Frontal cortex (tissue), 4 donors: ENCODE measurements at places on chromosomes 11 and 22.
A peak's percentile ranks its signal among the peaks of the same experiment; 100 is the strongest.

DNA sequence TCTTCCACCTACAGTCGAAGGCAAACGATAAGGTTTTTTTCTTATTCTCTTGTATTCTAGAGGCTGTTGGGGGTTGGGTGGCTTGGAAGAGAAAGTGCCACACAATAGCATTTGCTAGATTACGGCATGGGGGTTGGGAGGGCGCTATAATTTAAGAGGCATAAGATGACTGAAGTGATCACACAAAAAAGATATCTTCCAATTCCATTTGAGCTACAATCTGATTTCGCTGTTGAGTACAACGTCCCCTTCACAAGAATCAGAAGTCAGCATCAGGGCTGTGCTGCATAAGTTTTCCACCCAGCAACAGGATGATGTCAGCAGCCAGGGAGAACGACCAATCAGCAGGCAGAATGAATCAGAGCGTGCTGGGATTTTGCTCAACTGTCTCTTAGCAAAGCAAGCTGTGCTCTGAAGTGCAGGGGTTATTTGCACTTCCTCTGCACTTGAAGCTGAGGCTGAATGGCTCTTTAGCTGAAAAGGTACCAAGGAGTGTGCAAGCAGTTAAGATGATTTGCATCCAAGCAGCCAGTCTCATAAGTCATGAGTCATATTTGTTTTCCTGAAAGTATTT is 23.2 kb upstream of the SESN3 start:
- peak; percentile 57 for DNase-seq

- no peak for DNase-seq
Observed at GRCh38 chr11:115502636-115503082, 1.6 kb downstream of the CADM1 start.

DNA sequence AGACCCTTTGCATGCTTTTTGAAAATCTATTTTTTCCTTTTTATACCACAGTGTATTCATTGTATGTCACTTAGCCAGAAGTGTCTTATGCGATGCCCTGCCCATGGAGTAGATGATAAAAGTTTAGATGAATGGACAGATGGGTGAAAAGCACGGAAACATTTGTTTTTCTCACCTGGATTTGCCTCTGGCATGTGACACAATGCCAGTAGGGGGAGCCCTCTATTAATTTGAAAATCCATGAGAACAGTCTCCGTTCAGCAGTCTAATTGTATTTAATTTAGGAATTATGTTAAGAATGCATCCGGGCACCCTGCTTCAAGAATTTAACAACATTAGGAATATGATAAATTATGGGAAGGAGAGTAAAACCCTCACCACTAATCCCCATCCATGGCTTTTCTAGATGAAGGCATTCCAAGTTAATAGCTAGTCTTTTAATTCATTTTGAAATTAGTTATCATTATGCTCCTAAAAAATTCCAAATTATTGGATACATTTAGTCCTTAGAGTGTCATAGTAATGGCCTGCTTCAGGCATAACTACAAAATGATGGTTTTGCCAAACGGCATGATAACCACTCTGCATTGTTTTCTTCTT is 55.3 kb upstream of the ALKBH3 start:
- peak; percentile 6 for DNase-seq

DNA sequence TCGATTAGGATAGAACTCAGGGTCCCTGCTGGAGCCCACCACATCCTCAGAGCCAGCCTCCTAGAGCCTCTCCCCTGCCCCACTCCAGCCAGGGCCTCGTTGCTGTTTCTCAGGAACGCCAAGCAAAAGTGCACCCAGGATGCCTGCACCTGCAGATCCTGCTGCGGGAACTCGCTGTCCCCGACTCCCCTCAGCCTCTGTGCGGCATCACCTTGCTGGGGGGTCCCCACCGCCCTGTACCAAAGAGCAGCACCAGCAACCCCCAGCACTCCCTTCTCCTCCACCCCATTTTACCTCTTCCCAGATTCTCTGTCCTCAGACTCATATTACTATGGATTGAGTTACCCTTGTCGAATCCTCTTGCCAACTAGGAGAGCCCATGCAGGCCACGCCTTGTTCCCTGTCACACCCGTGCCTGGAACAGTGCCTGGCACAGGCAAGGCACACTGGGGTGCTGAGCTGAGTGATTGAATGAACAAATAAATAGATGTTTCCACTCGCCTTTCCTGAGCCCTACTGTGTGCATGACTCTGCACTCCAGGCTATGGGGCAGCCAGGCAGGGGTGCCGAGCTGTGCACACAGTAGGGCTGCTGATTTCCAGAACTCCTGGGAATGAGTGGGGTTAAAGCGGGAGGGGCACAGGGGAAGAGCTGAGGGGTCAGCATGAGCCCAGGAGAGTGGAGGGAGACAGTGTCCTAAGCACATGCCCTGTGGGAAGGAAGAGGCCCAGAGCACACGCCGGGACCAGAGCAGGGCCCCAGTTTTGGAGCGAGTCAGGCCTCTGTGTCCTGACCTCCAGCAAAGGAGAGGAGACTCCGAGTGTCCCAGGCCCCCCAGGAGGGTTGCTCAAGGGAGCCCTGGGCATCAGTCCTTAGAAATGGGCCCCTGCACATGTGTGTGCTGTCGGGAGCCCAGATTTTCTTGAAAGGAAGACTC is 44.3 kb downstream of the LINC01488 start:
- DNase-seq: no peak

GRCh38 chr11:27945348-27945747 is 162.6 kb downstream of the KIF18A start:
- no peak for DNase-seq

- no peak for DNase-seq
Observed at GRCh38 chr11:85572056-85572455, 55.1 kb downstream of the DLG2 start.

DNA sequence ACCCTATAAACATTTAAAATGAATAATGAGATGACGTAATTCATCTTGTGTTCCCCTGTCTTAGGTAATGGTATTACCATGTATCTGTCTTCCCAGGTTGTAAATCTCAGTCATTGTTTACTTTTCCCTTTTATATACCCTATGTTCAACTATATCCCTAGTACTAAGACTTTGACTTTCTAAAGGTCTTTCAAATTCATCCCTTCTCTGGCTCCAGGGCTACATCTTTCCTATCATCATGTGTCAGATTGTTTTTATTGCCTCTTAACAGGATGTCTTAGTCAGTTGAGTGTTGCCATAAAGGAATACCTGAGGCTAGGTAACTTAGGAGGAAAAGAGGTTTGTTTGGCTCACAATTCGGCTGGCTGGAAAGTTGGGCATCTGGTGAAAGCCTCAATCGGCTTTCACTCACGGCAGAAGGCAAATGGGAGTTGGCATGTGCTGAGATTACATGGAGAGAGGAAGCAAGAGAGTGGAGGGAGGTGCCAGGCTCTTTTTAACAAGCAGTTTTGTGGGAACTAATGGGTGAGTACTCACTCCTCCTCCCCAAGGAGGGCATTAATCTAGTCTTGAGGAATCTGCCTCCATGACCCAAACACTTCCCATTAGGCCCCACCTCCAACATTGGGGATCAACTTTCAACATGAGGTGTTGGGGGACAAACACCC is 11.6 kb upstream of the DLAT start:
- no peak for DNase-seq

DNA sequence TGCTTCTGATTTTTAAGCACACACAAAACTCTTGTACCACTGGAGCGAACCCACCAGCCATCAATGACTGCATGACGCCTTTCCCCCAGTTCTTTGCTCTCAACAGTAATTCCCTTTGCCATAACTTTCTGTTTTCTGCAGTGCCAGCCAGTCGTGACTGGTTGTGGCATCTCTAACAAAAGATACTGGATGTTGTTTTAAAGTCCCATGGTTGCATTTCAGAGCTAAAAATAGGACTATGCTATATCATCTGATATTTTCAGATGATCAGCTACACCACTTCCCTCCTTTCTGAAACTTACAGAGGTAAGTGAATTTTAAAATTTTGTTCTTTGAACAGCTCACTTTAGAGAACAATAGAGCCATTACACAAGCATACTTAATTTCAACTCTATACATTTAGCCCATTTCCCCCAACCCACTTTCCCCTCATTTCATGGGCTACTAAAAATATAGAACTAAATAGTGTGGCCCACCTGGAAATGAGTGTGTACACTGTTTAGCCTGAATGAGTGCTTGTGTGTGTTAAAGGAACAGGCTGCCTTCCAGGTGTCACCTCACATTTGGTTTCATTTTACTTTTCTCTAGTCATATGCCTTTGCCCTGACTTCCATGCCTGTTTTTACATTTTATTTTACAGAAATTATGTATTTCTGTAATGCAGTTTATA is 136.9 kb upstream of the ZC3H12C start:
- DNase-seq: no peak

GRCh38 chr11:121479698-121480238 is 27.0 kb upstream of the SORL1-AS1 start:
- DNase-seq: no peak

DNA sequence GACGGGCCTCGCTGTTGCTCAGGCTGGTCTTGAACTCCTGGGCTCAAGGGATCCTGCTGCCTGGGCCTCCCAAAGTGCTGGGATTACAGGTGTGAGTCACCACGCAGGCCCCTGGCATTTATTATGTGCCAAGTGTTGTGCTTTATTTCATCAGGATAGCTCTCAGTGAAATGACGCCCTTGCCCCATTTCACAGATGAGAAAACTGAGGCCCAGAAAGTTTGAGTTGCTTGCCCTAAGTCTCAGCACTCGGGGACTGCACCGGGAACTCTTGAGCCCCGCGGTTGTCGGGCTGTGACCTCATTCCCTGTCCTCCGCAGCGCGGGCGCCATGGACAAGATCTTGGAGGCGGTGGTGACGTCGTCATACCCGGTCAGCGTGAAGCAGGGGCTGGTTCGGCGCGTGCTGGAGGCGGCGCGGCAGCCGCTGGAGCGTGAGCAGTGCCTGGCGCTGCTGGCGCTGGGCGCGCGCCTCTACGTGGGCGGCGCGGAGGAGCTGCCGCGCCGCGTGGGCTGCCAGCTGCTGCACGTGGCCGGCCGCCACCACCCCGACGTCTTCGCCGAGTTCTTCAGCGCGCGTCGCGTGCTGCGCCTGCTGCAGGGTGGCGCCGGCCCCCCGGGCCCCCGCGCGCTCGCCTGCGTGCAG is 7.3 kb downstream of the USP35 start:
- DNase-seq: peak; percentile 56

- no peak for DNase-seq
Observed at GRCh38 chr11:25943777-25944661, 387.9 kb upstream of the ANO3 start.

DNA sequence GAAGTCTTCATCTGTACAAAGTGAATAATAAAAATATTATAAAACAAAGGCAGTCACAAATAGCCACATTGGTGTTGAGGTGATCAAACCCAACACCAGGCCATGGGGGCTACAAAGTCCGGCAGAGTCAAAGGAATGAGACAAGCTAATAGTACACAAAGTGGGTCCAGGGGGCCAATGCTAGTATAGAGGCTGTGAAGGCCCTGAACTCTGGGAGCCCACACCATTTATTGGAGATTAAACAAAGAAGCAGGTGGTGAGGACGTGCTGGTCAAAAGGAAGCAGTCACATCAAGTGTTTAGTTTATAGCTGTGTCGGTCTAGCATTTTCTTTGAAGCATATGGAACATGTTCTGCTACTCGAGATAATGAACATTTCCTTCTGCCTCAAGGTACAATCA is 58.6 kb upstream of the CCT8L2 start:
- no peak for DNase-seq

DNA sequence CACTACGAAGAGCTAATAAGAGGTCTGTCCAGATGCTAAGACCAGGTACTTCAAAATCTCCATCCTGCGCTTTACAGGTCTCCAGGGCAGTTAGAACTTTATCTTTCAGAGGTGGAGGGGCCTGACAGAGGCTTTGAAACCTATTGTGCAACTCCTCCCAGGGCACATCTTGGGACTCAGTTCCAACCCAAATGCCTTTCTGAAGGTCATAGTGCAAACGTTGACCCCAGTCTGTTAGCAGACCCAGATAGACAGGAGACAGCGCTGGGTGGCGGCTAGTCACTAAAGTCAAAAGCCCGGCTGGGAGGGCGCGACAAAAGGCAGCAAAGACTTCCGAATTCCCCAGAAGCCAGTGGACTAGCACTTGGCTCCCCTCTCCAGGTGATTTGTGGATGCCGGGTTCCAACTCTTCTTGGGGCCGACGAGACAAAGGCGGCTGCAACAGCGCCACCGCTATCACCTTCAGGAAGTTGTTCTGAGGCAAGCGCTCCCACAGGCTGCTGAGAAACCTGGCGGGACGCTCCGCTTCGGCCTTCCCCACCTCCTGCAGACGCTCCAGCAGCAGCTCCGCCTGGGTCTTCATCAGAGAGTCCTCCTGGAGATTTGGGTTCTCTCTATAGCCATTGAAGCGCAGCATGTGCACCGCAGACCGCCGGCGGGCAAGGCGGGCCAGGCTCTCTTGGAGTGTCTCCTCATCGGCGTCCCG is 728 bp downstream of the FANCF start:
- peak; percentile 30 for DNase-seq

GRCh38 chr11:116813781-116814471 is 9.2 kb downstream of the APOA4 start:
- DNase-seq: no peak

GRCh38 chr11:100434821-100435641 is 252.1 kb upstream of the ARHGAP42 start:
- DNase-seq: no peak

DNA sequence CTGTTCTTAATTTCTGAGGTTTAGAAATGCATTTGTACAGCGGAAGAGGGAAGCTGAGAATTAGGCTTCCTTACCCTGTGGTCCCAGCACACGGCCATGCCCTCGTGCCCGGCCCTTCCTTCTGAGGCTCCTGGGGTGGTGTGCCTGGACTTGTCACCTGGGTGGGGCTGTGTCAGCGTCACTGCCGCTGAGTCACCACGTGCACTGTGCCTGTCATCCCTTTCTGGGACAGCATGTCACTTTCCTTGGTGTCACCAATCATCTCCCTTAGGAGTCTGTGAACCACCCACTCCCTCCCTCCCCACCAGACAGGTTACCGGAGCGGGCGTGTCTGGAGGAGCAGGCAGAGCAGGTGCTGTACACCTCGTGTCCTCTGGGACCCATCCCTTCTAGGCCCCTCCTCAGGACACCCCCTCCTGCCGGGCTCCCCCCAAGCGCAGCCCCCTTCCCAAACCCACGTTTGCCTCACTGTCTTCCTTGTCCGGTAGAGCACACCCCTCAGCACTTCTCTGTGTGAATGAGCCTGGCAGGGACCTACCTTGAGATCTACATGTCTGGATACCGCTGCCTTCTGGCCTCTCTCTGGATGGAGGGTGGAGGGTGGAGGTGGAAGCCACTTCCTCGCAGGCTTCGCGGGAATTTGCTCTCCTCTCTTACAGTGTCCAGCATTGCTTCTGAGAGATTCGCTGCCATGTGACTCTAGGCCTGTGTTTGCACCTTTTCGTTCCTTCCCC is 367.6 kb downstream of the TBC1D22A start:
- DNase-seq: no peak

- no peak for DNase-seq
Observed at GRCh38 chr11:3109921-3110706, 52.9 kb upstream of the CARS1 start.

GRCh38 chr11:132728026-132728425 is 804.3 kb downstream of the OPCML start:
- no peak for DNase-seq

GRCh38 chr11:1336836-1337646 is 27.6 kb upstream of the TOLLIP start:
- no peak for DNase-seq
